ENCODE measurements at places on chromosomes 4 and X.

DNA sequence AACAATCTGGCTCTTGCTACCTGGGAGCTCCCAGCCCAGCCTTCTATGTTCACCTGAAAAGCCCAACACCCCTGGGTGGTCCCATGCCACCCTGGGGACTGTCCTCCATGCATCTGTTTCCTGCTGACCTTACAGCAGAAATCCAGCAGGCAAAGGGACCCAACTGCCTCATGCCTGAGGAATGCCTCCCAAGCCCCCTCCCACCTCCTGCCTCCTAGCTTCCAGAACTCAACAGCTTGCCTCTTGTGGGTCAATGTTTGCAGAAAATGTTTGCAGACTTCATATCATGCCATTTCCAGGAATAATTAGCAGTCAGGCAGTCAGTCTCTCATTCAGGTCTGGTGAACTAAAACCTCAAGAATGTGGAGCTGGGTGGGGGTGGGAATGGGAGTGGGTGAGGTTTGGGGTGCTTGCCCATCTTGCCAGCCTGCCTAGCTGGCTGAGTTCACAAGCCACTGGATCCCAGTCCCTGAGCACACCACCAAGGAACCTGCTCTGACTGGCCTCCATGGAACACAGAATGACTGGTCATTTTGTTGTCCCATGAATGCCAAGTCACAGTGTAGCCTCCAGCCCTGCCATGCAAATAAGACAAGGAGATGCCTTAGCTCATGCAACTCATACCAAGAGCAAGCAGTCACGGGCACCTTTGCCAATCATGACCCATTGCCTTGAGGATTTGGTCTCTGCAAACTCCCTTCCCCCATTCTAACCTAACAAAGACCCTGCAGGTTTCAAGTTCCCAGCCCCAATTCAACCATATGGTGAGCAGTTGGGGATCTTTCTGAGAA, 12.1 kb upstream of the PLAC1 start:
- DNase-seq, result no peak

DNA sequence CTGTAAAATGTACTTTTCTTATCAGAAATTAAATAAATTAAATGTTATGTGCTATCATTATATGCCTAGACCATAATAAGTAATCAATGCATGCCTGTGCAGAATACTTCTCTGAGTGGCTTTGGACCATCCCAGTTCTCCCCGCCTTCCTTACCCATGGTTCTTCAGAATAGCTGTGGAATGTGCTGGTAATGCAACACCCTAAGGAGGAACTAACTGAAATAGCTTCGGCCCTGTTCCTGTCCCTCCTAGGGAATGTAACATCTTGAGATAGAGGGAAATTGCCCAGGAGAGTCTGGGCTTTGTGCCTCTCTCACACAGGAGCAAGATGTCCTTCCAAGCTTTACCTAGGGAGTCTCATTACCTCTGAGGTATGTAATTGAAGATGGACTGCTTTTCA, 693.6 kb upstream of the HS3ST1 start:
- DNase-seq, result no peak

- DNase-seq, result no peak
Observed at GRCh38 chr4:1668488-1668840, 15.6 kb downstream of the FAM53A start.

DNA sequence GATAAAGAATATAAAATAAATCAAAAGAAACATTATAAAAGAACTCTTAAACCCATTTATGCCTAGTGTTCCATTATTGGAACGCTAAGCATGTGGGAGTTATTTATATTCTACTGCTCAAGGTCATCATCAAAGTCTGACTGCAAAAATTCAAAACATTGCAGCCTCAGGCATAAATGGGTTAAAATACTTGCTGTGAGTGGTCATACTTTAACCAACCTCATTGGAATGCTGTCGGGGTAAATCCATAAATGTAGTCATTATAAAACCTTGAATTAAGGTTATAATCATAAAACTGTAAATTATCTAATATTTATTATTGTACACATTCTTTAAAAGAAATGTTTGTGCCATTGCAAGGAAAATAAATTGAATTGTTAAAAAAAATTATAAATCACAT, 55.0 kb downstream of the RPS6KA6 start:
- DNase-seq, result no peak

DNA sequence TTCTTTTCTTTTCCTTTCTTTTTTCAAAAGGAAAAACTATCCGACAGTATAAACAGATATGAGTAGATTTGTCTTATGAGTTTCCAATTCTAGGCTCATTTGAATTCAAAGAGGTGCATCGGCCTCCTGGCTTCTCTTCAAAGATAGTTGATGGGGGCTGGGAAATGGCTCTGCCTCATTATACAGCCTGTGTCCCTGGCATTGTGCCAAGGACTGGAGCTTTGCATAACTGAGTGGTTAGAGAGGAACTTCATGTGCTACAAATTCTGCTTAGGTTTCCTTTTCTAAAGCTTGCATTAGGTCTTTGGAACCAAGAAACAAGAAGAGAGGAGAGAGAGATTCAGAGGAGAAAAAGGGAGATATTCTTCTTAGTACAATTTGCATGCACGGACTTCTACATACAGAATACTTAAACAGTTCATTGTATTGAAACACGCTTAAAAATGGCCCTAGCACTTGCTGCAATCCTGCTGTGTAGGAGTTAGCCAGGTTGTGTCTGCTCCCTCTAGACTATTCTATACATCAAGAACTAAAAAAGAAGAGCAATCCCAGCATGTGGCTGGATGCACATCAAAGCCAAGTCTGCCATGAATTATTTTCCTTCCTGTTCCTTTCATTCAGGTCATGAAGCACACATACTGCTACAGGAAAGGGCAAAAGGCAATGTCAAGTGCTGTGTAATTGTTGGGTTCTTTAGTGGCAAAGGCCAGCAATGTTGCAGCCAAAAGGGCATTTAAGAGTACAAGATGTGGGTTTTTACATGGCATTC, 70.9 kb downstream of the INTS12 start:
- DNase-seq, result no peak

- no peak for DNase-seq
Observed at GRCh38 chr4:112038861-112039260, 106.4 kb upstream of the FAM241A start.

GRCh38 chrX:95662200-95662599, 1022.4 kb upstream of the DIAPH2 start:
- DNase-seq, result no peak

- no peak for DNase-seq
Observed at GRCh38 chr4:177952723-177953122, 510.5 kb upstream of the AGA start.

GRCh38 chrX:38500866-38501265, 60.5 kb upstream of the TSPAN7 start:
- no peak for DNase-seq

DNA sequence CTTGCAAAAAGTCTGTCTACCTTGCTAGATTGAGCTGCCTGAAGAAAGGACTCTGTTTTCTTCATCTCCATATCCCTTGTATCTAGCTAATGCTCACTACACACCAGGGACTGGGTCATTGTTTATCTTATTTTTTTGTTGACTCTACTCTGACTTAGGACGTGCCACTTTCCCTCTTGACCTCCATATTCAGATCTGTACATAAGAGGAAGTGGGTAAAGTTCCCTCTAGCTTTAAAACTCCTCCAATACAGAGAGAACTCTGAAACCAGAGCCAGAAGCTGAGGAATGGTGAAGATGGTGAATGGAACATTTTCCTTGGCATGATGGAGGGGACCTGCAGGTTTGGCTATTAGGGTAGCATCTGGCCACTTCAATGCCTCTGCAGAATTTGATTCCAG, 2026.1 kb upstream of the TENM3 start:
- DNase-seq, result no peak

Measured in glomerular endothelial cell (primary cell).